ENCODE measurements at places on chromosomes 5 and 9. TPM values are rescaled to one million over a fixed set of nuclear protein-coding genes. Genes with fewer than 3 reads are reported as not detected.

GRCh38 chr5:101278011-101278687 is 375.1 kb upstream of the ST8SIA4 start:
- no peak for DNase-seq

DNA sequence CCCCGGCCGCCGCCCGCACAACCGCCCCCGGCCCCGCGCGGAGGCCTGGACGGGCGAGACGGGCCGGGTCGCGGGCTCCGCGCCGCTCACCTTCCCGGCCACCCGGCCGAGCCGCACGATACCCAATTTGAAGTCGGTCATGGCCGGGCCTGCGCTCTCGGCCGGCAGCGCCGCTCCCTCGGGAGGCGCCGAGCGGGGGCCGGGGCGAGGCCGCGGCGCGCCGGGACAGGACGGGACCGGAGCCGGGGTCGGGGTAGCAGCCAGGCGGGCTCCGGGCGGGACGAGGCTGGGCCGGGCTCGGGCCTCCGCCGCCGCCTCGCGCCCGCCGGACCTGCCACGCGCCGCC is 216 bp downstream of the ZMYND19 start:
- DNase-seq = no peak

- DNase-seq = no peak
Measured at GRCh38 chr9:2228641-2229040, 213.5 kb downstream of the SMARCA2 start.

Gene IPPK
- 6.9 TPM for total RNA-seq

GRCh38 chr5:149392718-149393117 is 13.6 kb upstream of the IL17B start:
- DNase-seq = no peak

GRCh38 chr5:88487066-88487465 is 218.4 kb upstream of the TMEM161B start:
- DNase-seq = no peak

DNA sequence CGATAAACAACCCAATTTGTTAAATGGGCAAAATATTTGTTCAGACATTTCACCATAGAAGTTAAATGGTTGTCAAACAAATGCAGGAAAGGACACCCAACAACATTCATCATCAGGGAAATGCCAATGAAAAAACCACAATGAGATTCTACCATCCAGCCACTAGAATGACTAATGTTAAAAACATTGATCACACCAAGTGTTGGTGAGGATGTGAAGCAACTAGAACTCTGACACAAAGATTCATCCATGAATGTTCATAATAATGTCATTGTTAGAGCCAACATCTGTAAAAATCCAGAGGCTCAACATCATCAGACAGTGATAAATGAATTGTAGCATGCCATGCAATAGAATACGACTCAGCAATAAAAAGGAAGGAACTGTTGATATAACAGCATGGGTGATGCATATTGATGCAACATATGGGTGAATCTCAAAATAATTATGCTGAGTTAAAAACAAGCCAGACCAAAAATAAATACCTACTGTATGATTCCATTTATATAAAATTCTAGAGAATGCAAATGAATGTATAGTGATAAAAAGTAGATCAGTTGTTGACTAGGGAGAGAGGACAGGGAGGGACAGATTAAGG is 55.9 kb upstream of the UNC5A start:
- no peak for DNase-seq

DNA sequence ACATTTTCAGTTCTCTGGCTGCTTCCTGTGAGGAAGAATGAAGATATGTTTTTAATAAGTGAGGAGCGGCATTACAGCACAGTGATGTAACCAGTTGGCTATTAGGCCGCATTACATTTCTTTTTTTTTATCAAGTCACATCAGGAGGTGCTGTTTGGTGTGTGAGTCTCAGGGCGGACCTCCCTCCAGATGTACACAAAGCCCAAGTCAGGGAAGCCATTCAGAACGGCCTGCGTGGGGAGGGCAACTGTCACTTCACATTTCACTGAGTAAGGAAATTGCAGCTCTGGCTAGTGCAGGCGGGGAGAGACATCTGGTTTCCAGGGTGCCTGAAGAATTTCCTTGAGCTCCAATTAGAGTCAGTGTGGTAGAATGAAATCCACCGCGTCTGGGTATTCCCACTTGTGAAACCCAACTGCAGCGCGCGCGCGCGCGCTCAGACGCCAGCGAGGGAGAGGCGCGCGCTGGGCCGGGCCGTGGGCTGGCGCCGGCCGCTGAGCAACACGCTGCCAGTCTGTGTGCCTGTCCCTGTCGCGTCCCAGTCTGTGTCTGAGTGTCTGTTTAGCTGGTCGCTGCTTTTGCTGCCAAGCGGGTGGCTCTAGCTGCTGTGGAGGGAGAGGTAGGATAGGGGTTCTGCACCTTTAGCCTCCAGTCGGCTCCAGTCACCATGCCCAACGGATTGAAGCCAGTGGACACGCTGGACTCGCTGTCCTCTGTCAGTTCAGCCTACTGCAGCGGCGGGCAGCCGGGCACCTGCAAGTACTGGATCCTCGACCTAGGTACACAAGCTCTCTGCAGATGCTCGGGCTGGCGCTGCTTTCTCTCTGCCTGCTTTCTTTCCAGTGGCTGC is 140.8 kb upstream of the OTULINL start:
- DNase-seq = peak; percentile 98

Measured in muscle of leg (tissue), 16 donors.